ENCODE measurements at places on chromosomes 6 and 20. TPM values are rescaled to one million over a fixed set of nuclear protein-coding genes. Genes with fewer than 3 reads are reported as not detected.
A peak's percentile ranks its signal among the peaks of the same experiment; 100 is the strongest.

CFAP61 gene
- 0.60 TPM for total RNA-seq

BMP5 gene
- total RNA-seq = 0.44 TPM

C6orf163 gene
- total RNA-seq = 2.2 TPM

GRCh38 chr6:90045535-90045934 is 151.3 kb downstream of the GJA10 start:
- DNase-seq = no peak
- H3K27me3 ChIP-seq = no peaks in the 10 kb centered on the region
- H3K4me1 ChIP-seq = no peaks in the 10 kb centered on the region
- no peak overlapping the region for H3K27ac ChIP-seq
- H3K4me3 ChIP-seq = no peak overlapping the region

DNA sequence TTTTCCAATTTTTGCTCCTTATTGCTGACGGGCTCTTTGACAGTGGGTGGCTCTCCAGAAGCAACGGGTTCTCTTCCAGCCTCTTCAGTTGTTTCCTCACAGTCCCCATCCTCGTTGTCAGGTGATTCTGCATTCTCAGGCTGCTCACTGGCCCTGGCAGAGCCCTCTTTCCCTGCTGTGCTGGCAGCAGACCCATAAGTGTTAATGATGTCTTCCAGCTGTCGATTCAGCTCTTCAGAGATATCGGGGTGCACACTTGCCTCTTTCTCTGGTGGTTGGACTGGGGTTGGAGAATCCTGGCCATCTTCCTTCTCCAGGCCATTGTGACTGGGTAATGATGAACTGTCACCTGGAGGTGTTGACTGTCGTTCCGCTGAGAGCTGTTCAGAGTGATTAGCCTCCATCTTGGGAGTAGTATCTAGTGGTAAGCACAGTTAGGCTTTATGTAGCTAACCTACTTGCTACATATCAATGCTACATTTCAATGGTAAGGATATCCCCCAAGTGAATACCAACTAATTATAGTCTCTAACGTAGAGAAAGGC is 3.2 kb downstream of the TXLNB start:
- H3K27me3 ChIP-seq = no peaks in the 10 kb centered on the region
- H3K27ac ChIP-seq = no peak overlapping the region
- no peaks in the 10 kb centered on the region for H3K36me3 ChIP-seq
- peaks cover 25% of the 10 kb centered on the region for H3K4me1 ChIP-seq
- no peak overlapping the region for H3K4me3 ChIP-seq
- DNase-seq = no peak

GRCh38 chr20:10006447-10007090 is 28.2 kb upstream of the ANKEF1 start:
- H3K27me3 ChIP-seq = no peaks in the 10 kb centered on the region
- no peak overlapping the region for H3K4me3 ChIP-seq
- no peak for DNase-seq
- H3K36me3 ChIP-seq = no peaks in the 10 kb centered on the region
- no peaks in the 10 kb centered on the region for H3K4me1 ChIP-seq

DNA sequence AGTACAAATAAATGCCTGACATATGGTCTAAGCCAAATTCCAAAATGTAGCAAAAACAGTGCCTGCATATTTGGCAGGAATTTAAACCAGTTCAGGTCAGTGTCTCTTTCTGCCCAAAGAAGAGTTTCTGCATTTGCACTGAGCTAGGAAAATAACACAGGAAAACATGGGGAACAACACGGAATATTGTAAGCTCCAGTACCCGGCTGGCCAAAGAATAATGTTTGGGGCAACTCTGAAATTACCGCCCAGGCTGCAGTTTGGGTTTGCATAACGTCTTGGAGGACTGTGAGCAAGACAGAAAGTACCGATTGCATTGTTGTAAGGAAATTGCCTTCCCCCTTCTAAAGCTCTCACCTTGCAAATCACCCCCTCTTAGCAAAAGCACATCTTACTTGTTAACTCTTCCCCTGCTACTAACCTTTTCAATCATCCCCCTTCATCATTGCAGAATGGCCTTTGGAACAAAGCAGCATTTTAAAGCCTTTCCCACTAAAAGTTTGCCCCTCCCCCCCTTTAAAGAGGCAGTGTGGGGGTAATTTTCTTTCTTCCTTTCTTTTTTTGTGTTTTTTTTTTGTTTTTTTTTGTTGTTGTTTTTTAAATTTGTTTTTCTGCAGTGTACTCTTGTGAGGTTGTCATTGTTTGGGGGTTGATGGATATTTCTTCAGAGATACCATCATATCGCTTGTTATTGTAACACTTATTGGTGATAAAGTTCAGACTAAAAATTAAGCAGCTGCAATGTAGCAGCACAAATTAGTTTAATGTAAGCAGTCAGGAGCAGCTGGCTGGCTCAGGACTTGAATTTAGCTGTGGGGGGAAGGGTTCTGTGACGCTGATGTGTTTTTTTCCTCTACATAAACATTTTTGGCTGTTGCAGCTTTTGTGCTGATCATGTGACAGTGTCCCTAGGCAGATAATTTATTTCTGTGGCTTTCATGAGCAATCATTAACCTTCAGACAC is 100.0 kb upstream of the CITED2 start:
- H3K4me1 ChIP-seq = no peaks in the 10 kb centered on the region
- H3K4me3 ChIP-seq = no peak overlapping the region
- no peaks in the 10 kb centered on the region for H3K27me3 ChIP-seq
- peak; percentile 16 for DNase-seq
- peak overlapping the region; percentile 81 for H3K27ac ChIP-seq

Data from tibial nerve (tissue), 4 donors.